ENCODE measurements at places on chromosomes 11 and 22.

DNA sequence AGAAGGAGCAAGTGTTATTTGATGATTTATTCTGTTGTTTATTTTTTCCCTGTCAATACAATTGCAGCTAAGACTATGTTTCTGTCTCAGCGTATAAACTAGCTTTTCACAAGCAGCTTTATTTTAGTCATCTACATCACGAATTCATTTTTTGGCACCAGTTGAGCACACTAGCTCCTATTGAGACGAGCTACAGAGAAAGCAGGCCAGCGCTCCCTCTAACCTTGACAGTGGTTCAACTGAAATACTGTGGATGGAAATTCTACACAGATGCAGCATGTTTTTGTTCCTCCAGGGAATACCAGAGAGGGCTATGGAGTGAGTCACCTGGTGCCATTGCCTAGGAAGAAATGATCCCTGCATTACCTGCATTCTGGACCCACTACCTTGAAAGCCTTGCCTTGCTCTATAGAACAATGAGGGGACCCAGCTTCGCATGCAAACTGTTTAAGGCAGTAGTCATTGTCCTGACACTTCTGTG lies 108.2 kb upstream of the ARHGAP42 start:
- DNase-seq = no peak

- no peak for DNase-seq
Observed at GRCh38 chr11:64173616-64174355, 7.9 kb upstream of the MACROD1 start.

- peak; percentile 85 for DNase-seq
Observed at GRCh38 chr11:69642913-69643632, 2.1 kb downstream of the CCND1 start.

DNA sequence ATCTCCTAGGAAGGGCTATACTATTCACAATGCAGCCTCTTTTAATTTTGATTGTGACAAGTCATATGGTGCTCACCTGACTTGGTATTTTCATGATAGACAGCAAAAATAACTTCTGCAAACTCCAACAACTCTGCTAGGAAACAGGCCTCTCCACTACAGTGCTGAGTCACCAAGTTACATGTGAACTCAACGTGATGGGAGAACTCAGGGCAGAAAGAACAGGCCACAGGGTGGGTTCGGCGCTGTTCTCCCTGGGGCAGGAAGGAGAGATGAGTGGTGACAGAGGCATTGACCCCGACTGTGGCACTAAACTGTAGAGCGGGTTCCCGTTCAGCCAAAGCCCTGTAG lies 76.6 kb upstream of the UCP3 start:
- DNase-seq = no peak

DNA sequence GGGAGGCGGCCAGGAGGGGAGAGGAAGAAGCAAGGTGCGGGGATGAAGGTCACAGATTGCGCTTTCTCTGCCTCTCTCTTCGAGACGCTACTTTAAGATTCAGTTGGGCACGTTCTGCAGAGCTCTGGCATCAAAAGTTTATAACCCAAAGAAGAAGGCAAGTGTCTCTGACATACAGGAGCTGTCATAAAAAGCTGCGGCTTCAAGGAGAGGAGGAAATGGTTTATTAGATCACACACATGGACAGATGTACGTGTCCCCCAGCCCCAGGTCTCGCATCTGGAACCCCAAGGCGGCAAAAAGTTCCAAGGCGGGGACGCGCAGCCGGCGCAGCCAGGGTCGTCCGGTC lies 589.0 kb downstream of the OPCML start:
- no peak for DNase-seq

- DNase-seq = no peak
Observed at GRCh38 chr11:33926671-33927552, 35.0 kb upstream of the LMO2 start.

GRCh38 chr11:34416088-34416487 lies 22.6 kb upstream of the CAT start:
- no peak for DNase-seq

GRCh38 chr11:23364076-23364475 lies 503.8 kb upstream of the CCDC179 start:
- no peak for DNase-seq

DNA sequence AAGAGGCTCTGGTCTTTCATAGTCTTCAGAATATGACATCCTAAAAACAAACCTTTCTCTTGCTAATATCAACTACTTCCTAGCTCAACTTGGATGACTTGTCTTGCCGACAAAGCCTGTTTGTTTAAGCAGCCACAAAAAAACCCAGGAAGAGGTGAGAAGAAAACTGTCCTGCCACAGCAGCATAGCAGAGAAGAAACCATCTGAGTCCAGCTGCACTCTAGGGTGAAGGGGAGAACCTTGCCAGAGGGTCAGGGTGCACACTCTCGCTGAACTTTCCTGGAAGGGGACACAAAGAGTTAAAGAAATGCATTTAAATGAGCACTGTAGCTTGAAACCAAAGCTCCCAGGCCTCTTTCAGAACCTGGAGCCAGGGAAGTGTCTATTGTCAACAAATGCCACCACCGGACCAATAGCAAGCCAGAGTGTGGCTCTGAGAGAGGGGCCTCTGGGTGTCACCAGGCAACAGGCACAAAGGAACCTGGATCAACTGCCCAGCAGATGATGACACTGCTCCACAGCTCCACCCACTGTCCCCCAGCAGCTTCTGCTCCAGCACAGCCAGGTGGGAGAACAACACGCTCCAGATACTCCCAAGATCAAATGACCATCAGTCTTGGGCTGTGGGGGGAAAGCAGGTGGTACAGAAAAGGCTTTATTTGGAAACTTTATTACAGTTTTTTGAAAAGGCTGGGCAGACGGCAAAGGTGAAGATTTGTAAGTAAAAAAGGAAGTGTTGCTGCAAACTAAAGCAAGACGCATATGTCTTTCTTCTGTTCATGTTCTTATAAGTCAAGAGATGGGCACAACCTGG lies 105.7 kb downstream of the RASSF10 start:
- no peak for DNase-seq

- DNase-seq = no peak
Observed at GRCh38 chr11:129210831-129211181, 18.7 kb upstream of the ARHGAP32 start.

DNA sequence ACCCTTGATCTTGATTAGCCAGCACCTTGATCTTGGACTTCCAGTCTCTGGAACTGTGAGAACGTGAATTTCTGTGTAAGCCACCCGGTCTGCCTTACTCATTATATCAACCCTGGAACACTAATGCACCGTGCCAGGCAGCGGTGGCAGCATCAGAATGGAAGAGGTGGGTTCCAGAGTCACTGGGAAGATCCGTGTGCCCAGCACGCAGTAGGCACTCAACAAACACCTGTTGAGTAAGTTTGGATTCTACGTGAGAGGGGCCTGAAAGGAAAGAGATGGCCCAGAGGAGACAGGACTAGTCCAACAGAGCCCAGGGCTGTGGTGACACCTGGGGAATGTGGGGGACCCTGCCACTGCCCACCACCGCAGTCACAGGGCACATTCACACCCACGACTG lies 6.6 kb upstream of the UPK3A start:
- no peak for DNase-seq

GRCh38 chr11:94201004-94201465 lies 72.4 kb downstream of the PANX1 start:
- DNase-seq = no peak

DNA sequence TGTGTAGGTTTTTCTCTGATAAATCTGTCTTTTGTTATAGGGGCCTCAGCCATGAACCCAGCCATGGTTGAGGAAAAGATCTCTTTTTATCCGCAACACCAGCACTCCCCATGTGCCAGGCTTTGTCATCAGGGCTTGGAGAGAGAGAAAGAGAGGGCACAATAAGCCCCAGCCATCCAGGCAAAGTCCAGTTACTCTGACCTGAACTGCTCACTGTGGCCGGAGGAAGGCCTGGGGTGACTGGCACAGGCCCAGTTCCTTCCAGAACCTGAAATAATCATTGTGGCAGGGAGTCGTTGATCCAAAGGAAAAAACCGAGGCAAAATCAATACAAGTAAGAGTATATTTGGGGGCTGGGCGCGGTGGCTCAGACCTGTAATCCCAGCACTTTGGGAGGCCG lies 3.9 kb upstream of the ARHGAP8 start:
- no peak for DNase-seq

DNA sequence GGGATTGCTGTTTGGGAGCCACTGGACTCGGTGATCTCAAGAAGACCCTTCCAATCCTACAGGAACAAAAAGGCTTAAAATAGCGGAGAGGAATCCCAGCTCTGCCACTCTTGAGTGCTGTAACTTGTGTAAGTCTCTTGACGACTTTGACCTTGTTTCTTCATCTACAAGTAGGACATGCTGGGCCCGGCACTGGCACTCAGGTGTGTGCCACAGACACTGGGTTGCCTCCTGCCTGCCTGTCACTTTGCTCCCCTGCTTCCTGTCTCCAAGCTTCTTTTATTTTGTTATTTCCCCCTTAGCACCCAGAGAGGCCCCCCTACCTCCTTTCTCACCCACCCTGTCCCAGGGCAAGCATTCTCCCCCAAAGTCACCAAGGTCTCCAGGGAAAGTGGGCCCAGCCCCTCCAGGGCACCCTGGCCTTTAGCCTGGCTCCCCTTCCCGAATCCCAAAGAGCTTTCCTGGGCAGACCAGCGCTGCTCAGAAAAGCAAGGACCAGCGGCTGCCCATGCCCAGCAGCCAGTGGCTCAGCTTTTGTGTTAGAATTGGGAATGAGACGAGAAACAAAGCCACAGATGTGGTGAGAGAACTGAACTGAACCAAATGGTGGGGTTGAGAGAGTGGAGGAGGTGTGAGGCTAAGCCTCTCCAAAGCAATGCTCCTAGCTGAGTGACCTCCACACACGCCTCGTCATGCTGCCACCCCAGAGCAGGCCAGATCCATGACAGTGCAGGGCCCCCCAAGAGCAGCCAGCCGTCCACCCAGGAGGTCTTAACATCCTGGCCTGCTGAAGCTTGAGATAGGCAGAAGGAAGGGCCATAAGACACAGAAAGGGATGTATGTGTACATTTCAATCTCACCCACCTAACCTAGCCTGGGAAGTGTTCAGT lies 4.5 kb downstream of the TRIM29 start:
- DNase-seq = no peak
